IMR-90 (cell line): ENCODE measurements at places on chromosomes 1 and 21. TPM values are rescaled to one million over a fixed set of nuclear protein-coding genes. Genes with fewer than 3 reads are reported as not detected.

EPHB2 gene
- 52.3 and 53.6 TPM in 2 replicates for polyA plus RNA-seq

OR2L8 gene
- polyA plus RNA-seq, result not detected in 2 replicates

GRCh38 chr1:55427606-55428005 is 212.4 kb upstream of the USP24 start:
- no peak for DNase-seq

GRCh38 chr1:10936998-10937901 is 75.2 kb upstream of the TARDBP start:
- DNase-seq, result no peak
